ENCODE measurements at places on chromosomes 7 and 10. TPM values are rescaled to one million over a fixed set of nuclear protein-coding genes. Genes with fewer than 3 reads are reported as not detected.

DNA sequence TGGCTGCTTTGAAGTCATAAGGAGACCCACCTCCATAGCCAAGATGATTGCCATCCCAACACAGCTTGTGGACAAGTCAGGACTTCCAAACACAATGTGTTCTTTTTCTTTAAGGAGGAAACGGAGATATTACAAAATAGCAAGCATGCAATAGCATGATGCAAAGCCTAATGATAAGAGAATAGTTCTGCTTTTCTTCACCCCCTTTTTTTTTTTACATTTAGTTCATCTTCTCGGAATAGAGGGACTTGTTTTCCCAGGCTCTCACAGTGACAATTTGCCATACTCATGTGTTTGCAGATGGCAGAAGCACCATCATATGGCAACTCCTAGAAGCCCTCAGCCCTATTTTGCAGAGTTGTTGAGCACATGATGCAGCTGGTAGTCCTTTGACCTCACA lies 119.8 kb downstream of the ITGB8 start:
- DNase-seq: no peak

Gene IL2RA
- total RNA-seq: not detected

Gene SCD
- total RNA-seq: 162 TPM

DNA sequence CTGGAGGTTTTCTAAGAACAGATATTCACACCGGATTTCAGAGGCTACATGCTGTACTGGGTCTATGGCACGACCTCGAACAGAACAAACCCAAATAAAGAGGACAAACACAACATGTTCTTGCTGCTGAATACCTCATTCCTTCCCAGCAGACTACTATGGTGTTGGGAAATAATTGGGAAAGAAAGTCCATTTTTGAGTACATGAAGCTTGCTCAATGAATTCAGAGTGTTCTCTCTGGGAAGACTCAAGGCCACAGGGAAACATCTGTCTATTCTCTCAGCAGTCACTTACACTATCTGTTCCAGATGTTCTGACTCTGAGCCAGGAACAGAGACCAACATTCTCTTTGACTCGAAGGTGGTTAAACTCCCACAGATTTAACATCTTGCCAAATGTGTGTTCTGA lies 30.9 kb downstream of the LAMB1 start:
- no peak for DNase-seq

DNA sequence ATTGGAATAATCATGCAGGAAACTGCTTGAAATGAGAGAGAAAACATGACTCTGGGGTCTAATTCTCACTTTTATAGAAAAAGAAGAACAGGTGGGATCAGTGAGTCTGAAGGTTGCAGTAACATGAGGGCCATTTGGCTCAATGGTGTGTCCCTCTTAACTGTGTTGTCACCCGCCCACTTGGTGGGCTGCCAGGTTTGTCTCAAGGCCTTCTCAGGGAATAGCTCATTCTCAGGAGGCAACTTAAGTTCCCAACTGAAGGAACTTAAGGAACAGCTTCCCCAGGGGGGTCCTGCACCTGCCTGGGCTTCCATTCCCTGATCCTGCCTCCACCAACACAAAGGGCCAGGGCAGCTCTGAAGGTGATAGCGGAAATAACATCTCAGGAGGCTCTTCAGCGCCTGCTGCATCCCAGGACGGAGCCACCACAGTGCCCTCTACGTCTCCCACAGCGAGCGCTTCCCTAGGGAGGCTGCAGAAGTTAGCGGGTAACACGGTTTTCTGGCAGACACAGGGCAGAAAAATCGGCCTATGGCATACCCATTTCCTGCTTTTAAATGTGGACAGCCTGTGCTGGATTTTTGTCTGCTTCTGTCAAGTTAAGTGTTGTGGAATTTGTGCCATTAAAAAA lies 88.8 kb downstream of the ZRANB1 start:
- DNase-seq: no peak

Gene RAPGEF5
- 6.1 TPM for total RNA-seq

Gene FAM25A
- not detected for total RNA-seq

GRCh38 chr7:34361663-34362250 lies 296.3 kb upstream of the NPSR1 start:
- DNase-seq: no peak

DNA sequence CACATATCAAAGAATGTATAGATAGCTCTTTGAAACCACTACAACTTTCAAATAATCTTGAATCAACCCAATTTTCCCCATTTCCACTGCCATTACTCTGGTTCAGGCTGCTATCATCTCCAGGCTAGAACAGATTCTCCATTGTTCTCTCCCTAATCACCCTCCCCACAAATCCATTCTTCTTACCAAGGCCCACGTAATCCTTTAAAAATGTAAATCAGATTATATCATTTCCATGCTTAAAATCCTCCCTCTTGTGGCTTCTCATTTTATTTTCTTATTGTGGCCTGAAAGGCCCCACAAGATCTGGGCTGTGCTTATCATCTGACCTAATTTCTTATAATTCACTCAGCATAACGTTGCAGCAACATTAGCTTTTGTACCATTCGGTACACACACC lies 3.0 kb upstream of the PON1 start:
- DNase-seq: no peak

Gene ASZ1
- not detected for total RNA-seq

GRCh38 chr10:27799046-27799445 lies 53.4 kb upstream of the MKX start:
- DNase-seq: no peak

Gene MBL2
- total RNA-seq: not detected

Gene RPEL1
- not detected for total RNA-seq

GRCh38 chr10:119450606-119451299 lies 91.8 kb downstream of the RGS10 start:
- DNase-seq: no peak

- DNase-seq: no peak
Observed at GRCh38 chr7:27472043-27472442, 190.6 kb downstream of the HIBADH start.

- DNase-seq: peak; percentile 54
Observed at GRCh38 chr10:120514035-120514620, 57.1 kb downstream of the PLPP4 start.

Gene INHBA
- total RNA-seq: 51.4 TPM

DNA sequence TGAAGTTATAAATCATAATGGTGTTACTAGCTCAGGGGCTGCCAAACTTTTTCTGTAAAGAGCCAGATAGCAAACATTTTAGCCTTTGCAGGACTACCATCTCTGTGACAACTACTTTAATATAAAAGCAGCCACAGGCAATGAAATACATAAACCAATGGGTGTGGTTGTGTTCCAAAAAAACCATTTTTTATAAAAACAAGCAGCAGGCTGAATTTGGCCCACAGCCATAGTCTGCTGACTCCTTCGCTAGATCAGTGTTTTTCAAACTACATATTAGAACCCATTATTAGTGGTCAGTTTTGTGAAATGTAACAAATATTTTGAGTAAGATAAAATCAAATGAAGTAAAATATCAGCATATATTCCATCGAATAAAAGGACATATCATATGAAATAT lies 13.6 kb downstream of the GNG11 start:
- no peak for DNase-seq

DNA sequence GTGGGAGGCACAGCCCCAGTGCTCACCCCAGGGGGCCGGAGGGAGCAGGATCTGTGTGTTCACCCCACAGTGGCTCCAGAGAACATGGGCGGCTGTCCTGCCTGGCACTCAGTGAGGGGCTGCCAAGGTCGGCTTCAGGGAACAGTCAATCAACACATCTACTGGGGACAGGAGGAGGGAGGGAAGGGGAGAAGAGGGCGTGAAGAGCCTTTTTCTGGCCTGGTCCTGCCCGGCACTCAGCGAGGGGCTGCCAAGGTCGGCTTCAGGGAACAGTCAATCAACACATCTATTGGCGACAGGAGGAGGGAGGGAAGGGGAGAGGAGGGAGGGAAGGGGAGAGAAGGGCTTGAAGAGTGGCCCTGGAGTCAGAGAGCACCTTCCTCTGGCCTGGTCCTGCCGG lies 184.9 kb downstream of the ADARB2 start:
- DNase-seq: no peak

Measured in mesothelial cell of epicardium (in vitro differentiated cells).